ENCODE measurements at places on chromosomes 6 and 20.
A peak's percentile ranks its signal among the peaks of the same experiment; 100 is the strongest.

GRCh38 chr20:49603209-49603627, 35.3 kb upstream of the PTGIS start:
- peak; percentile 90 for DNase-seq

DNA sequence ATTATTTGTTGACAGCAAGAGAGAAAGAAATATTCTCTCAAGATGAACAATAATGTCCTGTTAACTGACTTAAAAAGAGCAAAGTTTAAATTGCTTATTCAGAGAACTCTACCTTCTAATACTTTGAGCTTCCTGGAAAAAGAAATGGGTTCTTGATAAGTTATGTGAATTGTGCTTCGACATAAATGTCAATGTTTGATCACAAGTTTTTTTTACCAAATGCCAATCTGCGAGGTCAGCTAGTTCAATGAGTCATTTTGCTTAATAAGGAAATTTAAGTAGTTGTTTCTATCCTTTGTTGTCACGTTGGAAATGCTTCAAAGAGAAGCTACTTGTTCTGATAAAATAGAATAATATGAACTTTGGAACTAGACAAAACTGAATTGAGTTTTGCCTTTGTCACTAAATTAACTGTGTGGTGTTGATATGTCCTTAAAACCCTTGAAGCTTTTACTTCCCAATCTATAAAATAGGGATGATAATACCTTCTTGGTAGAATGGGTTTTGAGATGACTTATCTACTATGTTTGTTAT, 642.1 kb upstream of the FLRT3 start:
- DNase-seq: no peak

- DNase-seq: no peak
Measured at GRCh38 chr20:6622041-6622440, 145.4 kb upstream of the BMP2 start.

DNA sequence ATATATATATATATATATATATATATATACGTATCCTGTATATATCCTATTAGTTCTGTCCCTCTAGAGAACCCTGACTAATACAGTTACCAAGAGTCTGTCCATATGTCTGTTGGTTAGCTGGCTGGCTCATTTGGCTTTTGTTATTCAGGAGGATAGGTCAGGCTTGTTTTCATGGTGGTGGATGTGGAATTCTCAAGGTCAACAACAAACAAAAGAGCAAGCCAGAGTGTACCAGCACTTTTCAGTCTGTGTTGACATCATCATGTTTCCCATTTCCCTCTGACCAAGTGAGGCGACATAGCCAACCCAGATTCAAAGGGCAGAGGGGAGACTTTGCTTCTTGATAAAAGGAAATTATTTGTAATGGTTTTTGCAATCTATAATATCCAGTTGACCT, 88.5 kb upstream of the PTCHD4 start:
- DNase-seq: no peak

DNA sequence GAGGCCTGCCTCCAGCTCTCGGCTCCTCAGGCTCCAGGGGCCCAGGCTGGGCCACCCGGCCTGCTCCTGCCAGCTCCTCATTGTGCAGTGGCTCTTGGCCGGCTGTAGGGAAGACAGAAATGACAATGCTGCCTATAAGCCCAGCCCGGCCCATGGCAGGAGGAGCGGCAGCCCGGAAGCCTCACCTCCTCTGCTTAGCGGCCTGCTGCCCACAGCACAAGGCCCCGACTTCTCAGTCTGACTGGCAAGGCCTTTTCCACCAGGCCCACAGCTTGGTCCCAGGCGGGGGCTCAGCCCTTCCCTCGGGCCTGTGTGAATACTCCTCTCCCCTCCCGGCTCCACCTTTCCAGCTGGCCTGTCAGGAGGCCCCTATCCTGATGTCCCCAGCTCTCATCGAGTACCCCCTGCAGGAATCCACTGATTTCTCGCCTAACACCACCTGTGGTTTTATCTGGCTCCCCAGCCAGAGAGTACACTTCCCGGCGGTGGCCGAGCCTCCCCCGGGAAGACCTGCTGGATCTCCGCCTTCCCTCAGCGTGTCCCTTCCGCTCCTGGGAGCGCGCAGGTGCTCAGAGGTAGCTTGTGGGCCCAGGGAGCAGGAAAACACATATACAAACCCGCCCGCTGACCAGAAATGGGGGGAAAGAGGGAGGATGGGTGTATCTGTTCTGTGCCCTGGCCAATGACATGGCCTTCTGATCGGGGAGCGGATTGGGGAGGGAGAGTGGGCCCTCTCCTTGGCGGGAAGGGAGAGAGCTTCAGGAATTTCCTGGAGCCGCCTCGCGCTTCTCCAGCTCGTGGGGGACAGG, 963 bp downstream of the DDRGK1 start:
- DNase-seq: no peak

- no peak for DNase-seq
Measured at GRCh38 chr20:62792182-62792939, 3.9 kb upstream of the MRGBP start.

DNA sequence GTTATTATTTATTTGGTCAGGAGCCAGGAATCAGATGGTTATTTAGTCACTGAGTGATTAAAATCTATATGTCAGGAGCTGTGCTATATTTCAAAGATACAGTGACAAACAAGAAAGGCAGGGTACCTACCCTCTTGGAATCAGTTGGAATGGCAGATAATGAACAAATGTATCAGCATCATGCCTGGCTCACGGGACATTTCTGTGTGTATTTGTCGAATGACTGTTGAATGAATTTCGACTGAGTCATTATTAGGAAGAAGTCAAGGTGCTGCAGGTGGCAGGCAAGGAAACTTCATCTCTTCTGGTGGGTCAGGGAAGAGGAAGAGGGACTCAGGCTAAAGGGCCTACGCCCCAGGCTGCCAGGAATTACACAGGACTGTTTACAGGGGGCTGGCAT, 13.6 kb downstream of the PKIG start:
- DNase-seq: no peak

- no peak for DNase-seq
Measured at GRCh38 chr6:111409430-111409829, 73.6 kb downstream of the REV3L start.

DNA sequence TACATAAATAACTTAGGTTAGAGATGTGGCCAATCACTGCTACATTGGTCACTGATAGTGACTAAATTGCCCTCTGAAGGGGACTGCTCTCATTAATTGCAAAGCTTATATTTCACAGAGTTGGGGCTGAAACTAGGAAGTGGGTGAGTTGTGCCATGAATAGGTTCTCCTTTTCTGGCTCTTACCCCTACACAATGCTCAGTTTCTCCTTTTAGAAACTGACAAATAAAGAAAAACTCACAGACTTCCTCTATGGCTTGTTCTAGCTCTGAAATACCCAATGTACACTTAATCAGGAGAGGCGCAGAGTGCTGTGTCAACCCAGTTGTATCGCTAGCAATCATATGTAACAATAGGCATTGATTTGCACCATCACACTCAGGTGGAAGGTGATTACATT, 41.2 kb upstream of the PROKR2 start:
- no peak for DNase-seq

- no peak for DNase-seq
Measured at GRCh38 chr6:71608646-71609045, 277.7 kb upstream of the RIMS1 start.

GRCh38 chr20:32888636-32889035, 29.9 kb downstream of the EFCAB8 start:
- no peak for DNase-seq

DNA sequence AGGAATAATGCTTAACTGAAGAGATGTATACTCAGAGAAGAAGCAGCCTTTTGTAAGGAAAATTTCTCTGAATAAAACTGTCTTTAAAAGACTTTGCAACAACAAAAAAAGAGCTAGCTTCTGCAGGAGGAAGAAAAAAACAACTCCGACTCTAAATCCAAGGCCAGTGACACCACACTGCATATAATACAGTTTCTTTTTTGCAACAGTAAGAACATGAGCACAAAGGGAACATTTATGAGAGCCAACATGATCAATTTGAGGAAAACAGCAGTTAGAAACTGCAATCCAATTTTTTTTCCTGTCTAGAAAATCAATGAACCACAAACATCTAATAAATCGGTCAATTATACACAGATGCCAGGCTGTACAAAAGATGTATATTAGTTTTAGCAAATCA, 42.9 kb upstream of the UST start:
- DNase-seq: no peak

DNA sequence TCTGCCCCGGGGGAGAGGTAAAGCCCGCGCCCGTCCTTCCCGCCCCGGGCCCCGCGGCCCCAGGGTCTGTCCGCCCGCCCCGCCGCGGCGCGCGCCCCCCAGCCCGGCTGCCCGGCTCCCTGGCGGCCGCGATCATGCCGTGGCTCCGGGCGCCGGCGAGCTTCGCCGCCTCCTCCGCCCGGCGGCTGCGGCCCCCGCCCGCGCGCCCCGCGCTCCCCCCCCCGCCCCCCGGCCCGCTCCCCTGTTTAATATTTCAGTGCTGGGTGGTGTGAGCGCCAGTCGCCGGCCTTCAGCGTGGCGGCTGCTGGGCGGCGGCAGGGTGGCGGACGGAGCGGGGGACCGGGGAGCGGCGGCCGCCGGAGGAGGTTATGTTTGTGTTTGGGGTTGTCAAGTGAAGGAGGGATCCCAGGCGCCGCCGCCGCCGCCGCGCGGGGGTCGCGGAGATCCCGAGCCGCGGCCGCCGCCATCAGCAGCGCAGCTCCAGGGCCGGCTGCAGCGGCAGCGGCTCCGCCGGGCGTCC, at the start of gene HIVEP1:
TSS of gene HIVEP1 (plus strand) at position 275 of the 520 bp plus-strand sequence. CDS start 3,317 bp downstream, outside the sequence.
- DNase-seq: no peak

GRCh38 chr6:41181566-41181965, 18.6 kb upstream of the TREM2 start:
- no peak for DNase-seq

DNA sequence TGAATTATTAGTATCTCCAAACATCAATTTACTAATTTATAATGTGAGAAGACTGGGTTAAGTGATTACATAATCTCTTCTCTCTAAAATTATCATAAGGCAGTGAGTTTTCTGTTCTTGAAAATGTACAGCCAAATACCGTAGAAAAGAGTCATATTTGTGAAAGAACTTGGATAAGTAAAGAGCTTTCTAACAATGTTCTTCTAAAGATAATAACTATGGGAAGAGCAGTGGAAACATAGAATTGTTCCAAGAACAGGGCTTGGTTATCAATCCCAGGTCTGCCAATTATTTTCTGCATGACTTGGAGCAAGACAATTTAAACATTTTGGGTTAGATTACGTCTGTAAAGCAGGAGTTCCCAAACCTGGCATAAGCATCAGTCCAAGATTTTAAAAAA, 198.1 kb upstream of the SGK1 start:
- DNase-seq: no peak

DNA sequence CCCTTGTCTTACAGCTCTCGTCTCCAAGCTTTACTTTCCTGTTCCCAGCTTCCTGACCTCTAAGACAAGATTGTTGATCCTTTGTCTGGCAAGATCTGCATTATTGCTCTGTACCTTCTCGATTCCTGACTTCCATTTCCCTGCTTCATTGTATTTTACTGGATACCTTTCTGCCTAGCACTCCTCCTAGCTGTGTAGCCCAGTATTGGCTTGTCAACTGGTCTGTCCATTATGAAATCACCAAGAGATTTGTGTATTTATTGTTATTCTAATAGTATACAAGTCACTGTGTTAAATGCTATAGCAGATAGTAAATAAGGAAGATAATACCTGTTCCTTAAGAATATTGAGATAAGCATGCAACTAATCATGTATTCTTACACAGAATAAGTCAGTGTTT, 305.4 kb downstream of the CDKAL1 start:
- DNase-seq: no peak

GRCh38 chr6:55825402-55826051, 49.9 kb downstream of the BMP5 start:
- no peak for DNase-seq

- no peak for DNase-seq
Measured at GRCh38 chr20:48772183-48772976, 55.4 kb downstream of the PREX1 start.

DNA sequence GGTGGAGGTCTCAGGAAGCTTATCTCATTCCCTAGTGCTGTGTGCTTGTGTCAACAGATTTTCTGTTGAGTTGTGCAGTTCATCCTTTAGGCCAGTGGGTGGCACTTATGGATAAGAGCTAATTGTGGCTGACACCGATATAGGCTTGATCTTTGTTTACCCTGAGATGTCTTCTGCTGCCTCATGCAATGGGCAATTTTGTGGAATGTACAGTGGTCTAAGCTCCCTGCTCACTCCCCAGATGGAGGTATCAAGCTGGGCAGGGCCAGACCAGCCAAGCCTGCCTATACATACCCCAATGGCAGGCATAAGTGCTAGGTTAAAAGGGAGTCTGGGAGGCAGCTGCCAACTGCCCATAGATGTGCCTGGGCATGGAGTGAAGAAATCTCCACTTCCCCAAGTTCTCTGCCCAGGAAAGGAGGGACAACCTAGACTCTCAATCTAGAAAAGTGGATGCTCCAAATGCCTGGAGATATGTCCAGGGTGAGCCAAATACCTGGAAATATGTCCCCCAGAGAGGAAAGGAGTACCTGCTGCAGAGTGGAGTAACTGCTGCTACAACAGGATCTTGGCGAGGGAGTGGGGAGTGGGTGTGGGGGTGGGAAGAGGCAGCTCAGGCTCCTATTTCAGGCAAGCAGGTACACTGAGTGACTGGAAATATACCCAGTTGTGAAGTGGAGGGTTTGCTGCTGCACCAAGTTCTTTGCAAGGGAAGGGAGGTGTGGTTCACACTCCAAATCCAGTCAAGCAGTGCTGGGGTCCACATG, 53.2 kb upstream of the ARG1 start:
- peak; percentile 14 for DNase-seq

DNA sequence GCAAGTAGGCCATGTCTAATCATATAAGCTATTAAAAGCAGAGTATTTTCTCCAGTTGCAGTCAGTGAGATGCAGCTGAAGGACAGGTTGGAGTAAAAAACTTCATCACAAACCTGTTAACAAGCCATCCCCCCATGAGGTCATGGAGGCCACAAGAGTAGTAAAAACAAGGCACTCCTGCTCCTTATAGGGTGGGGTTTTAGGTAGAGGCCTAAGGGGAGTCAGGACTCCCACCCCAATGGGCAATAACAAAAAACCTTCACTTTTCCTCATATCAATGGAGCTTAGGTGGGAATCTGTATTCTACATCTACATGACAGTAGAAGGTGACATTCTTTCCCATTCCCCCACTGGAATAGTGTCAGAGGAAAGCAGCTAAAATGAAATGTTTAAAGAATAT, 428.1 kb upstream of the KHDRBS2 start:
- DNase-seq: no peak

GRCh38 chr6:31402324-31403282, 792 bp upstream of the MICA start:
- no peak for DNase-seq

- no peak for DNase-seq
Measured at GRCh38 chr6:26604026-26604425, 7.3 kb downstream of the ABT1 start.

GRCh38 chr6:33192105-33192646, at the start of gene COL11A2:
TSS of gene COL11A2 (minus strand) at chr6:33192467. CDS start at chr6:33192240, 227 bp downstream.
- no peak for DNase-seq

DNA sequence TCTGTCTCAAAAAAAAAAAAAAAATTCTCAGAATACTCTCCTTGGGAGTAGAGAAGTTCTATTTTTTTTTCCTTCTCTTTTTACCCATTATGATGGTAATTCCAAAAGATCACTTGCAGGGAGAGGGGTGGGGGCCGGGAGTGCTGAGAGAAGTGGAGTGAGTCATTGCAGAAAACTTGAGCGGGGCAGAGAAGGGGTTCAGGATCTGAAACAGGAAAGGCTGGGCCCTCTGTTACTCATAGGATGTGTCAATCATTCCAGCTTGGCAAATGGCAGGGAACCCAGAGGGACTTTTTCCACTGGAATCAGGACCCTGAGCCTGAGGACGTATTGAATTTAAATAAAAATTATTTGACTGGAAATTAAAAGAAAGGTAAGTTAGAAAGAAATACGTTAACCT, 111.4 kb upstream of the ARMC2 start:
- DNase-seq: no peak

GRCh38 chr6:103783329-103783728, 1076.4 kb downstream of the HACE1 start:
- DNase-seq: no peak
